K562 (cell line): ENCODE measurements at places on chromosomes 5 and 9.

- DNase-seq: no peak
Measured at GRCh38 chr9:18480662-18481093, 6.7 kb downstream of the ADAMTSL1 start.

DNA sequence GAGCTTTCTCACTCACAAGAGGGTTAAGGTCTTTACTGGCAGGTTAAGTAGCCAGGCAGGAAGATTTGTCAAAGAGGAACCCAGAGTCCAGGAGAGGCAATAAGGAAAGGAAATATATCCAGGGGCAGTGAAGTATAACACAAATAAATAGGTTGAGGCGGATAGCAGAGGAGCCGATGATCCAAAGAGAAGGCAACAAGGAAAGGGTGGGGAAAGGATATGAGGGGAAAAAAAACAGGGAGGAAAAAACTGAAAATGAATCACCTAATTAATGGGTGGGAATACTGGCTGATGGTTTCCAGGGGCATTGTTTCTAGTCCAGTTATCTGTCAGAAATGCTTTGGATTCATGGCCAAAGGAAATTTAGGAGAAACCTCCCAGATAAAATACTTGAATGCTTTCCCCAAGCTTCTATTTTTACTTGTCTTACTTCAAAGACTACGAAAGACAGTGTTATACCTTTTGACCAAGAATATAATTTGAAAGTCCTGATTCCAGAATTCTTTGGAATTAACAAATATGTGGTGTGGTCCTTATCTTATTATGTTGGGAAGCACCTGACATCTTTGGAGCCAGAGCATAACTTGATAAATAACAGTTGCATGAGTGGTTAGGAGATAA is 146.5 kb downstream of the AOPEP start:
- no peak for DNase-seq

DNA sequence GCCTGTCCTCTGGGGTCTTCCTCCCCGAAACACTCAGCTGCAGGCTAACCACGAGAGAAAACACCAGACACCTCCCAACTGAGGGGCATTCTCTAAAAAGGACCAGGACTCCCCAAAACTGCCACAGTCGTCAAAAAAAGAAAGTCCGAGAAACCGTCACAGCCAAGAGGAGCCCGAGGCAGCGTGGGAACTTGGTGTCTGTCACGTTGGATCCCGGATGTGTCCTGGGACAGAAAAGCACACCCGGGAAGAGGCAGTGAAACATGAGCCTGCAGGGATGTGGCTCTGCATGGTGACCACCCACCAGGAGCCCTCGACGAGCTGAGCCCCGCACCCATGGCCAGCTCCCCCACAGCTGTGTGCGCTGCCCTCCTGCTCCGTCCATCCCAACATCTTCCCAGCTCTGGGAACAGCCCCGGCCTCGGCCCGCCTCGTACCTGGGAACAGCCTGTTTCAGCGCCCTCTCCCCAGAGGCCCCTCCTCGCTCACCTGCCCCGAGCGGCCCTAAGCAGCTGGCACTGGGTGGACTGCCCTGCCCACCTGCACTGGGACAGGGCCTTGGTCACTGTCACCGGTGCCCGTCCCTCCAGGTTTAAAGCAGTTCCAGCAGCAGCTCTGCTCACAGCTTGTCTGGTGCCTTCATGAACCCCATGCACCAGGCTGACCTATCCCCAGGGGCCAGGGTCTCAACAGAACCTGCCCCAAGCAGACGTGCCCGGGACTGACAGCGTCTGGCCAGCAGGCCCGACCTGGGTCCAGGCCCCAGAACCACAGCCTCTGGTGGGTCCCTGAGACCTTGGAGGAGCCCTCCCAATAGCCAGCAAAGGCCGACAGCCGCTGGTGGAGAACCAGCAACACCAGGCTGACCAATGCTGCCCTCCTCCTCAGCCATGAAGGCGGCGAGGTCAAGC is 10.9 kb downstream of the SLC12A7 start:
- DNase-seq: no peak

- no peak for DNase-seq
Measured at GRCh38 chr5:138461343-138462125, 3.7 kb upstream of the EGR1 start.

- DNase-seq: no peak
Measured at GRCh38 chr9:99192786-99193465, 28.8 kb downstream of the ALG2 start.

GRCh38 chr5:79032031-79032695 is 37.3 kb downstream of the DMGDH start:
- DNase-seq: no peak

GRCh38 chr5:44713446-44713845 is 95.3 kb upstream of the MRPS30 start:
- no peak for DNase-seq

DNA sequence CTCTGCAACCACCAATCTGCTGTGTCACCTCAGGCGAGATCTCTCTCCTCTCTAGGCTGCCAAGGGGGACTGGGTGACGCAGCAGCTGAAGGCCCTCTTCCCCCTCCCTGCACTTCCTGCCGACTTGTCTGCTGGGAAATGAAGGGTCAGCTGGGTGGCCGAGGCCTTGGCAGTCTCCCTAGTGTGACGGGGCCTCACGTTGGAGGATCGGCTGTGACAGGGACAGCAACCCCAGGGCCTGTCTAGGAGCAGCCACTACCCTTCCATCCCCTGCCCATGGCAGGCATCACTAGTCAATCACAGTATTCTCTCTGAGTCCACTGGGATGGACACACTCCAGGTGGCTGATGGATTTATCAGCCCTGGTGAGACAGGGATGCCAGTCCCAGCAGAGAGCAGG is 107.3 kb upstream of the SARDH start:
- DNase-seq: peak; percentile 29

DNA sequence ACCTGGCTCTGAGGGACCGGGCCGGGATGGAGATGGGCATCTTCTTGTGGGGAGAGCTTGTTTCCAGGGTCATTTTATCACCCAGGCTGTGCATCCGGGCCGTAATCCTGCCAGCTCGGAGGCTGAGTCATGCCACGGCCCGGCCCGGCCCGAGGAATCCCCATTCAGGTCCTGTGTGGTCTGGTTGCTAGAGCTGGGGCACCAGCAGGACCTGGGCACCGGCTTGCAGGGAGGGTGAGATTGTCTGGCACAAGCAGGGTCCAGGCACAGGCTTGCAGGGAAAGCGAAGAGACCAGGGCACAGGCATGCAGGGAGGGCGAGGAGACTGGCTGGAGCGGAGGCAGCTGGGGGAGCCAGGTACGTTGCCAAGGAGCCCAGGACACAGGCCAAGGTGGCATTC is 106.8 kb downstream of the RXRA start:
- no peak for DNase-seq

DNA sequence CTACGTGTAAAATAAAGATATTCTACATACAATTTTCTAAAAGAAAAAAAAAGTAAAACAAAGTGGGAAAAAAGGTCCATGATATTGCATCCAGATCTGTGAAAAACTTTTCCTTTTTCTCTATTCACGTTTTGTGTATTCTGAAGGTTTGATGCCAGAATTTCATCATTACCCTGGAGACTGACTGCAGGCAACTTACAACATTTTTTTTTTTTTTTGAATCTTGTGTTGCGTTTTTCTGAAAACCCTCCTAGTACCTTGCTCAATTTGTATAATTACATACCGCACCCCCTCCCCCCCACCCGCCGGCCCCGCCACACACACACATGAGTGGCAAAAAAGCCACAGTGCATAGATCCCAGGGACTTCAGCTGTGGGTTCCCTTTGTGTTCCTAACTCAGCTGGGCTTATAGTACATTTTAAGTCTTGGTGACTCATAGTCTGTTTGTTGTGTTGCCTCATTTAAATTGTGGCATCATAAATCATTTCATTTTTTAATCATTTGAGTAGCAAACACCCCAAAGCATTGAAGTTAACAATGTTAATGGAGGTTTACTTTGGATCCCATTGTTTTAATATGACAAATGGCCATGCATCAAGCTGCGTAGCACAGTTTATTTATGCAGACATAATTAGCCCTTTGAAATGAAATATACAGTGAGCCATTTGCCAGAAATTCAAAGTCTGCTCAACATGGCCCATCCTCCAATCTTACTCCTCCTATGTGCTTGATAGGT is 36.0 kb downstream of the PRDM6 start:
- DNase-seq: no peak

DNA sequence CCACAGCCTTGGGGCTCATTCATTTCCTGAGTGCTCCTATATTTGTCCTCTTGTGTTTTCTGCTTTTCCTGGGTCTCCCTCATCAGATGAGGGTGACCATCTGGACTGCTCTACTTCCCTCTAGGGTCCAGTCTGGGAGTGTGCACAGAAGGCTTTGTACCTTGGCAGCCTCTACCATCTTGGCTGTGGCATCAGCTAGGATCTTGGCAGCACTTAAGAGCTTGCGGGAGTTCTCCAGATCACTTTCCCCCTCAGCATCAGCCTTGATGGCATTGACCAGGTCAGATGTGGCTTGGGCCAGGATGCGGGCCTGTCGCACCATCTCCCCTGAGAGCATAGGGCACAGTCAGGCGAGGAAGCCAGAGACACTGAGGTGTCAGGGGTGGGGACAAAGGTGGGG is 15.8 kb downstream of the TLN1 start:
- no peak for DNase-seq

DNA sequence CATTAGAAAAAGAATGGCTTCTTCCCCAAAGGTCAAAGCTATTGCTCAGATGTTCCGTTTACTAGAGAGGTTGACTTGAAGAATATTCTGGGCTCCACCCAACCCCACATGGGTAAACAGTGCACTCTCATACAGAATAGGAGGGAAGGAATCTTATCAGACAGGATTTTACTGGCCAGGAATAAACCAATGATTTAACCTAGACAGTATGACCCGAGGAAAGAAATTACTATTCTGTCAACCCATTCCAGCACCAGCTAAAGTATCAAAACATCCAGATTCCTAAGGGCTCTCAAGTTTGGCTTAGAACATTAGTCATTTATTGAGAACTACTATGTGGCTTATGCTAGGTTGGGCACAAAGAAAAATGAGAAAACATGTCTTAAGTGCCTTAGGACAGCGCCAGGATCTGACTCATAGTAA is 493.6 kb upstream of the KLF4 start:
- DNase-seq: no peak

- no peak for DNase-seq
Measured at GRCh38 chr9:132743931-132744479, 73.7 kb downstream of the GTF3C4 start.

- no peak for DNase-seq
Measured at GRCh38 chr5:116566251-116566650, 8.4 kb downstream of the SEMA6A start.

DNA sequence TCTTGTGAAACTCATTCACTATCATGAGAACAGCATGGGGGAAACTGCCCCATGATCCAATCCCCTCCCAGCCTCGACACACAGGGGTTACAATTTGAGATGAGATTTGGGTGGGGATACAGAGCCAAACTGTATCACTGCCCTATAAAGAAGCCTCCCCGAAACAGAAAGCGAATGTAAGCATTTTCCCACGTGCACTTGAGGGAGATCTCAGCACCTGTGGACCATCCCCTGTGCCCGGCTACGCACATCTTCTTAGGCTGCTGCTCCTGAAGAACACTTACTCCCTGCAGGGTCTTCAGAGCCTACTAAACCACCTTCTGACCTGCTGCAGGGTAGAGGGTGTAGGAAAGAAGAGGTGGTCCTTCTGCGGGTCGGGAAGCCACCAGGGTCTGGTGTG is 410.2 kb upstream of the IRX2 start:
- DNase-seq: no peak

GRCh38 chr9:91488341-91488740 is 64.7 kb upstream of the NFIL3 start:
- DNase-seq: no peak

GRCh38 chr5:107557051-107557658 is 113.6 kb downstream of the EFNA5 start:
- DNase-seq: no peak

DNA sequence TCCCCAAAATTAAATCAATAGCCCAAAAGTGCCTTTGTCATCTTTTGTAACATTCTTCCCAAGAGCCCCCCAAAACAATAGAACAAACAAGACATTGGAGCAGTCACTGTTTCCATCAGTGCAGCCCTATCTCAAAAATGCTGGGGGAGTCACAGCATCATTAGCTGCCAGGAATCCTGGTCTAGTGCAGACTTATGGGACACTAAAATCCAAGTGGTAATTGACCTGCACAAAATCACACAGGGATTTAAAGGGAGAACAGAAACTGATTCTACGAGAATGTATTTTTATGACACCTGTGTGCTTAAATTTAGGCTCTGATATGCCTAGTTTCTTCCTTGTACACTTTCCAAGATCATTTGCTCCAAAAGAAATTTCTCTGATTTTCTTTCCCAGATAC is 172.9 kb downstream of the GLIS3 start:
- no peak for DNase-seq

DNA sequence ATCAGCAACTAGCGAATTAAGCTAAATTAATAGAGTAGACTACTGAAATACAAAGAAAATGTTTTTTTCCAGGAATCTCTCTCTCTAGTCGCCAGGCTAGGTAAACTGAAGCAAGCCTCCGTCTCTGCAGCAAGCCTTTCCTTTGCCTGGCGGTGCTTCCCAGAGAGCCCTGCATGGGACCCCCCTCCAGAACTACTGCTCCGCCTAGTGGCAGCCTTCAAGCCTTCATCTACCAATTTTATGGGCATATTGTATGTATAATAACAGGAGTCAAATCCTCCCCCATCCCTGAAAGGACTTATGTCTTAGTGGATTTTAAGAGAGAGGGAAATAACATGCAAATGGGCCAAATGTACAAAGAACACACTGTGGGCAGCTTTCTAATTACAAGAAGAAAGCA is 241.9 kb downstream of the SAXO1 start:
- DNase-seq: peak; percentile 27

DNA sequence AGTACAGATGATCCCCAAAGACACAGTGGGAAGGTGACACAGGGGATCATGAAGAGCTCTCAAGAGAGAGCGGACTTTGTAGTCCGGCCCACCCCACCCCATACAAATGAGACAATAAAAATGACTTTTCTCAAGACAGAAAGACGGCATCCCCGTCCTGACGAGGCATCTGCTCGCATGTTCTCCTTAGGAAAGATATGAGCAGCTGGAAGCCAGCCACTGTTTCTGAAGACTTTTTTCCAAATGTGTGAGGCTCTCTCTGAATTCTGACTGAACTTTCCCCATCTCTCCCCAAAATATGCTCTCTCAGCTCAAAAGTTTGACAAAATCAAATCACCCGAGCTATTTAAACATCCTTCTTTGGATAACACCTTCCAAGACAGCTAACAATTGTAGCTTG is 105.2 kb downstream of the RFK start:
- no peak for DNase-seq

DNA sequence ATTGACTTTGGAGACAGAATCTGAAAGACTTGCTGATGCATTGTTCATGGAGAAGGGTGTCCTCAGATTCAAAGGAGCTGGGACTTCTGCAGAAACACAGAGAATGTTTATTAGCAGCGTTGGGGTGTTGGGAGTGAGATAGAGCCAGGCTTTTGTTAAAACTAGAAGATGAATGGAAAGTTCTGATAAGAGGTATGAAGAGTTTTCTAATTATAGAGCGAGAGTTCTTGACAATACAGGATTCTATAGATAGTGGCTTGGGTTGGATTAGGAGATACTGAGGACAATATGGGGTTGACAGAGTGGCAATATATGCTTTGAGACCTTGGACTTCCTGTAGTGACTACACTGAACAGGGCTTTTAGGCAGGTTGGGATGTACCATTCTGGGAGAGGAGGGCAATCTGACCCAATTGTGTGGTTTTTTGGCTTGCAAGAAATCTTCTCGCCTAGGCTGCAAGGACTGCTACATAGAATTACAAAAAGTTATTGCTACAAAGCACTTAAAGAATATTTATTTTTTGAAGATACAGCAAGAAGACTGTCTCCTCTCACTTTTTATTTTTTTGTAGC is 83.1 kb downstream of the FER start:
- no peak for DNase-seq

GRCh38 chr9:76732341-76732958 is 31.8 kb upstream of the PCA3 start:
- no peak for DNase-seq
